Stimulated activated CD8-positive, alpha-beta memory T cell treated with anti-CD3 and anti-CD28 coated beads, Interleukin-4, amount 100 ng/mL, for 4 hours (primary cell): ENCODE measurements at places on chromosomes 7 and 10.

GRCh38 chr10:133230387-133231195 lies 574 bp downstream of the UTF1 start:
- no peak for DNase-seq

DNA sequence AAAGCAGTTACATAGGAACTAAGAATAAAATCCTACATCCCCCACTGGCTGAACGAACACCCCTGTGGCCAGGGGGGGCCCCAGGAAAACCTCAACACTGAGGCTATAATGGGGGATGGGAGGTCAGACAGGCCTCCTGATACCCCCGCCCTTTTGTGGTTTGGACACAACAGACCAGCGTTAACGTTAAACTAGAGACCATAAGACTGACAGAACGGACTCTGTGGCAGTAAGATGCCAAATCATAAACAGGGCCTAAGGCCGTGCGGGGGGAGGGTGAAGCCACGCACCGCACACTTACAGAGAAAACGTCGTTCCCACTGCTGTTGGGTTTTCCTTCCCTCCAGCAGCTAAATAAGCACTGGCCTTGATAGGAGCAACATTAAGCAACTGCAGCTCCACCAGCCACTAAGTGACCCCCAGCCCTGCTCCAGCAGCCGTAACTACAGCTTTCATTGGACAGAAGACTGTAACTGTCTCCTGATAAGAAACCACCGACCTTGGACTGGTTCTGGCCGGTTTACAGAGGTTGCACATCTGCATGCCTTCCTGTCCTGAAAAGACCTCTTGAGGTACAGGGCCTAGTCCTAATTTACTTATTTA lies 3.4 kb upstream of the PPP2R2D start:
- DNase-seq, result no peak

DNA sequence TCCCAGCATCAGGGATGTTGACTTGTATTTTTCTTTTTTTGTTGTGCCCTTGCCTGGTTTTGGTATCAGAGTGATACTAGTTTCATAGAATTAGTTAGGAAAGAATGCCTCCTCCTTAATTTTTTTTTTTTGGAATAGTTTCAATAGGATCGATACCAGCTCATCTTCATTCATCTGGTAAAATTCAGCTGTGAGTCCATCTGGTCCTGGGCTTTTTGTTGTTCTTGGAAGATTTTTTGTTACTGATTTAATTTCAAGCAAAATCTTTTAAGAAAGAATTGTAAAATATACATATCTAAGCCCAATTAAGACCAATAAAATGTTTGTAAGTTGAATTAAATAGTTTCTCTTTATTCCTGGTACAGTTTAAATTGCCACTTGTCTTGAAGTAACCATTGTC lies 1159.5 kb downstream of the CNTNAP2 start:
- DNase-seq, result no peak

DNA sequence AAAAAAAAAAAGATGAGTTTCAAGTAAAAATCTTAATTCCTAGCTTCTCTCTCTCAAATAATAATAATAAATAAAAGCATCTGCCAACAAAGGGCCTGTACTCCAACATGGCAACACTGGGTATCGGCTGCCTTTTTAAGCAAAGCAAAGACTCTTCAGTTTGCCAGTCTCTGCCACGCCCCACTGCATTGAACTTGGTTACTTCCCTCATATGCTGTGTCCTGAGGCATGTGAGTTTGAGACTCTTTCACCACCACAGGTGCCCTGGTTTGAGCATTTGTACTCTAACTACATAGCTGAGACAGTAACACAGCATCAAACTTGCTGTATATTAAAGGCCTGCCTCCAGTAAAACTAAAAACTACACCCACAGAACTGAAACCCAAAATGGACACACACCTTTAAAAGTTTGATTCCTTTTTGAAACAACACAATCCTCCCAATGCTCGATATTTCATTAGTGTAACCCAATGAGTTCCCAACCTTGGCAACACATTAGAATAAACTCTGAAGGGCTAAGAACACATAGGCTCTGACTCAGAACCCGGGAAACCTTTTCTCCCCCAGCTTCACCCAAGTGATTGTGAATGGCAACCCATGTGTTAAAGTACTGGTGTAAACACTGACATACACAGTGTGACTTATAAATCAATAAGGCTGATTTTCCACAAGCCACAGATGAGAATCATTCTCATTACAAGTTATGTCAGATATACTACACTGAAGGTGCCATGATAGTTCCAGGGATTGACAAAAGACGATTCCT lies 12.0 kb downstream of the JAZF1 start:
- no peak for DNase-seq
